Activated T-helper 1 cell treated with anti-CD3 and anti-CD28 coated beads, Interleukin-12 subunit alpha, Interleukin-12 subunit beta, Interleukin-2, Interleukin-4 antibody, amounts not matched to agents 30 ng/mL and 10 ng/mL and 1 ng/mL, durations not matched to agents 14 hours and 24 hours and 36 hours (primary cell): ENCODE measurements at places on chromosomes 1 and 21.

- no peak for DNase-seq
These were observed 14.7 kb downstream of the RNF2 start for GRCh38 chr1:185059950-185060571.

- DNase-seq, result no peak
These were observed 228.6 kb downstream of the PAPPA2 start for GRCh38 chr1:176691251-176692228.

DNA sequence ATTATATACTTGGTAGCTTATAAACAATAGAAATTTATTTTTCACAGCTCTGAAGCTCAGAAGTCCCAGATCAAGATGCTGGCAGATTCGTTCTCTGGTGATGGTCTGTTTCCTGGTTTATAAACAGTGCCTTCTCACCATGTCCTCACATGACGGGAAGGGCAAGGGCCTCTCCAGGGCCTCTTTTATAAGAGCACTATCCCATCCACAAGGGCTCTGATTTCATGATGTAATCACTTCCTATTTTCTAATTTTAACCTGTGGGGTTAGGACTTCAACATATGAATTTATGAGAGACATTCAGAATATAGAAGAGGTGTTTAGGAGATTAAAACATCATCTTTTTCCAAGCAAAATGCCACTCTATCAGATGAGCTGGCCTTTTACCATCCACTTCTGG, 32.1 kb upstream of the PLPPR4 start:
- DNase-seq, result no peak

GRCh38 chr1:27575840-27576331, 28.1 kb downstream of the AHDC1 start:
- DNase-seq, result no peak

DNA sequence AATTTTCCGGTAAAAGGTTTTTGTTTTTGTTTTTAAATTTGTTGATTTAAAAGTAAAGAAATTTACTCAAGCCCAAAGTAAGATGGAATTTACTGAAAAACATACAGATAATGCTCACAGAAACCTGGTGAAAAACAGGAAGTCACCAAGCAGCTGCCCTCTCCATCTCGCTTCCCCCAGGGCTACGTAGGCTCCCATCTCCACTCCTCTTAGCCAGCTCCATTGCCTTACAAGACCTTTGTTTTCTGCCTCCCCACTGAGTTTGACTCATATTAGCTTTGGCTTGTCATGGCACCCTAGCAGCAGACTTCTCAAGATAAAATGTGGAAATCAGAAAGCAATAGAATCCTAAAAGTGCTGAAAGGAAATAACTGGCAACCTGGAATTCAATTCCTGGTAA, 57.9 kb downstream of the PHTF1 start:
- DNase-seq, result no peak

DNA sequence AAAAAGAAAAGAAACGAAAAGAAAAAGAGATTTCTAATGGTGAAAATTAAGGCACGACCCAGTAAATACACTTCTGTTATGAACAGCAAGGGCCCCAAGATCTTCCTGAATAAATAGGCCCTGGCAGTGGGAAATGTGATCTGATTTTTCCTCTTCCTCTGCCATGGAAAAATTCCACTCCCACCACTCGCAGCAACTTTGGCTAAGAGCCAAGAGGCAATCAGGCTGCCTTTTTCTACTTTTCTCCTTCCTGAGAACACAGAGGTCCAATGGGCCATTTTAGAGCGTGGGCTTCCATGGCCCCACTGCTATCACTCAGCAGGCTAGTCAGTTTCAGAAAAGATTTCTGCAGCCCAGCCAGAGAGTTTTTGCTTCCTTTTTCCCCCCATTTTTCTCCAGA, 33.7 kb upstream of the AK4 start:
- DNase-seq, result no peak

GRCh38 chr1:85030536-85030935, 17.8 kb downstream of the MCOLN3 start:
- no peak for DNase-seq

DNA sequence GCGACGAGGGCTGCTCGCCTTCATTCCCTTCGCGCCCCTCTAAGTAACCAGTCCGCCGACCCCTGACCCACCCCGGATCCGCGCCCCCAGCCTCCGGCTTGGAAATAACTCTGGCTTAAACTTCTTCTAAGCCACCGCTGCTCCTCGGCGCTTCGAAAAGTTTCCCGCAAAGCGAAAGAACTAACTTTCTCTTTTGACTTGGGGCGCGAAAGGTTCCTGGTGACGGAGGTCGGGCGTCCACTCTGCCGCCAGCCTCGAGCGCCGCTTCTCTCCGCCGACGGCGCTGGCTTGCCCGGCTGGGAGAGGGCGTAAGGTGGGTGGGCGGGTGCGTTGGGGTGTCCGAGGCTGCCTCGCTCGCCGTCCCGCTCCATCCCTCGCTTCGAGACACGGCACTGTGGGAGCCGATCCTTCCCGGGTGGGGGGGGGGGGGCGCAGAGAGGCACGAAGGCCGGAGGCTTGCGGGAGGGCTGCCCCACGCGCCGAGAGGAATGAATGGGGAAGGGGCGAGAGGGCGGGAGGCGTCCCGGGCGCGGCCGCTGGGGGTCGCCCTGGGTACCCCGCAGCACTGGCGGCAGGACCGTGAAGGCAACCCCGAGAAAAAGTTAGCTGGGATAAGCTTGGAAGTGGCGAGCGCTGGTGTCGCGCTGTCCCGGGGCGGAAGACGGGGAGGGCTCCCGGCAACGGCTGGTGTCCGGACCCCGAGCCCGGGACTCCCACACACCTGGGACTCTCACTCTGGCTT, 569 bp downstream of the ATF3 start:
- peak; percentile 67 for DNase-seq

DNA sequence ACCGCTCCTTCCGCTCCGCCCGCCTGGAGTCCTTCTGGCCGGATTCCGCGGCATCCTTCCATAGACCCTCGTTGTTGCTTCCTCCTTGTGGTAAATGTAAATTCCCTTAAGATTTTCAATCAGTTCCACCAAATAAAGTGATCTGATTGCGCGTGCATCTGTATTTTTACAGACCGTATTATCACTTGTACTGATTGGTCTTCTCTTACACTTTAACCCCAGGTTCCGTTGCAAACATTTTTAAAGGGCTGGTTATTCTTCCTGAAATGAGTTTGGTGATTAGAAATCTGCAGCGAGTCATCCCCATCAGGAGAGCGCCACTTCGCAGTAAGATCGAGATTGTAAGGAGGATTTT, 483 bp downstream of the YBEY start:
- DNase-seq, result no peak

DNA sequence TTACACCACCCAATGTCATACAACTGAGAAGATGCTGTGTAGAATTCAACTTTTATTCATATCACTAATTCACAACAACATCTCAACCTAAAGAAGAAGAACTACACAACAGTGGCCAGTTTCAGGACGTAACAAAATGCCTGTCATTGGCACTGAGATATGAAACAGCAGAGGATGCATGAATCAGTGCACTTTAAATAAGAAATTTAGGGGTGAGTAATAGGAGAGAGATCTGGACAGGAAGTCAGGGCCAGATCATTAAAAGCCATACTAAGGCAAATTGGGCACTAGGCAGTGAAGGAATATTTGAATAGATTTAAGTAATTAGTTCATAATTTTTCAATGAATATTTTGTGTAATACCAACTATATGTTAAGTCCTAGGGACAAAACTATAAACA, 510.5 kb downstream of the PLPP3 start:
- DNase-seq, result no peak

DNA sequence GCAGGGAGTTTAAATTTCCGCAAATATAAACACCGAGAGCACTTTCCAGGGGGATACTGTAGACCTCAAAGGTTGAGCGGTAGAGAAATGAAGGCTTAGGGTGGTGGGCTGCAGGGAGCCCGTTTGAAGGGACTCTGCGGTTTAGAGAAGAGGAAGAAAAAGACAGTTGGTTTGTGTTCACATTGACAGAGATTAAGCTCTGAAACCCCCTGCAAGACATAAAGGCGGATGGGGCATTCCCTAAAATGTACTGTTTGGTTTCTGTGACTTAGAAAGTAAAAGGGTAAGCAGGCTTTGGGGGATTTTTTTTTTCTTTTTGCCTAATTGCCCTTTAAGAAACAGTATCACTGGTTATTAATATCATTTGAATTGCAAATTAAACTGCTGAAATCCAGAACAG, 1.3 kb downstream of the KAZN start:
- DNase-seq, result no peak

GRCh38 chr21:35606578-35606977, 453.7 kb downstream of the SETD4 start:
- DNase-seq, result no peak

DNA sequence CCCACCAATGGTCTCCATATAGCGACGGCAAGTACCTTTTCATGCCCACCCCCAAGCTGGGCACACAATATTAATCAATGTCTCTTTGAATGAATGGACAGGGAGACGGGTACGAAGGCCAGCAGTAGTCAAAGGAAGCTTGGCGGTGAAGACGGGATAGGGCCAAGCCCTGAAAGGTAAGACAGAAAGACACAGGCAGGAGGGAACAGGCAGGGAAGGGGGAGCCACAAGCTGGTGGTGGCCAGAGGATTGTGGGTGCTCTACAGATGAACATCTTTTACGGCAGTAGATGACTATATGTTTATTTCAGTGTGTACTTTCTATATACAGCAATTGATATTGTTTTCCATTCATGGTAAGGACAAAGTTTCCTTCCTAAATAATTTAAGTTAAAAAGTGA, 16.3 kb downstream of the CAPZB start:
- DNase-seq, result no peak

- DNase-seq, result no peak
These were observed 3.2 kb upstream of the PLEKHA6 start for GRCh38 chr1:204362984-204363334.

DNA sequence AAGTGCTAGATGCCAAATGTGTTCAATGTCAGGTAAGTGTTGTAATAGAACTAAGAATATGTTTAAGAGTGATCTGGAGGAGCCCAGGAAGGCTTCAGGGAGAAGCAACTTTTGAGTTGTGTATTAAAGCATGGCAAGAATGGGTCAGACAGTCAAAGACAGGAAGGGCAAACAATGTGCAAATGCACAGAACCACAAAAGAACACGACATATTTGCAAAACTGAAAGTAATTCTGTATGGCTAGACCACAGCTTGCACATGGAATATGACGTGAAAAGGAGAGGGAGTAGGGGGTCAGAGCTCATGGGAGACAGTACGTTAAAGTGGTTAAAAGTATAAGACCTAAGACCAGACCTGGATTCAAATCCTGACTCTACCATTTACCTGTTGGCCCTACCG, 7.1 kb upstream of the SORT1 start:
- DNase-seq, result no peak

GRCh38 chr1:195867638-195868037, 740.6 kb downstream of the KCNT2 start:
- no peak for DNase-seq

- no peak for DNase-seq
These were observed 6.4 kb downstream of the TTC22 start for GRCh38 chr1:54794451-54795355.

GRCh38 chr1:234899041-234899729, 229.5 kb downstream of the TOMM20 start:
- DNase-seq, result no peak

DNA sequence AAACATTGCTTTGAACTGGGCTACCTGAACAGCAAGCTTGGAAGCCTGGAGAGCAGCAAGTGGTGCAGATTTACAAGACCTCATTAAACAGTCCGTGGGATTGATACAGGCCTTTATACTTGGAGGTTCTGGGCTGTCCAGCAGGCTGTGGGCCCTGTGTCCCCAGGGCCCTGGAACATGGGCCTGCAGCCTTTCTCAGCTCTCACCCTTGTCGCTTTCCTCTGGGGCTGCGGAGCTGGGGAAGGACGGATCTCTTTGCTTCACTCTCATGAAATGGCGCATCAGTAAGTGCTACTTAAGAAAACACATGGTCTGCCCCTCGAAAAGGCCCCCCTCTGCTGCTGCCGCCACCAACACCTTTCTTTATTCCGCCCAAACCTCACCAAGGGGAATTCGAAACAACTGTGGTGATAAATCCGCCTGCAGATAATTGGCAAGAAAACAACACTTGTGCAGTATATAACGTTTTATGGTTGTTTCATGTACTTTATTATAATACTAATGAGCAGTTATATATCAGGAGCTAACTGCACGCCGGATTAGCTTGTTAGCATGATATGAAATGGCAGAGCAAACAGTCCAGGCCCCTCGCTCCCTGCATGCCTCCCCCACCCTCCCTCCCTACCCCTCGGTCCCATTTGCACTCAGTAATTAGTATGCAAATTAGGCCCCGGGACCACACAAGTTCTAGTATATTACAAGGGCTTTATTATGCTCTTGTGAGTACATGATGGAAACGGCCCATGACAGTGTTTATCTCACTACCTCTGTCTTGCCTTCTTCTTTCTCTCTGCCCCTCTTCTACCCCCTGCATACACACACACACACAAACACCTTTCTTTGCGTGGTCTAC, 131.5 kb downstream of the RNF220 start:
- no peak for DNase-seq

GRCh38 chr1:154725865-154726264, 117.9 kb upstream of the ADAR start:
- no peak for DNase-seq

DNA sequence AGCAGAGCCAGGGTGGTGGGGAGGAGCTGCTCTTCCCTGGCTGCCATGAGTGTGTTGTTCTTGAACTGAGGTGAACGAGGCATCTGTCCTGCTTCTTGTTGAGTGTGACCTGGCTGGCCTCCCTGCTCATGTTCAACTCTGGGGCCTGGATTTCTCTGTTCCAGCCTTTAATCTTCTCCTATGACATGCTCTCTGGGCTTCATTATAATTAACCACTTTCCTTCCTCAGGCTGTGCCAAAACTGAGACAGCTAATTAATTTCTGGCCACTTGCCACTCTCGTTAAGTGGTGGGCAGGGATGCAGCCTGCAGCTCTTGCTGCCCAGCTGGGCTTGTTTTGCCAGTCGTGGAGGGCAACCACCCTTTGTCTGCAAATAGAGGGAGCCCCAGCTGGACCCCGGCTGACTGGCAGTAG, 23.3 kb downstream of the OPRD1 start:
- DNase-seq, result no peak

GRCh38 chr1:84771895-84772294, 81.6 kb upstream of the SSX2IP start:
- no peak for DNase-seq

GRCh38 chr1:204207136-204207616, 6.6 kb downstream of the GOLT1A start:
- peak; percentile 51 for DNase-seq
